ENCODE measurements at places on chromosomes 4 and X. TPM values are rescaled to one million over a fixed set of nuclear protein-coding genes. Genes with fewer than 3 reads are reported as not detected.
A peak's percentile ranks its signal among the peaks of the same experiment; 100 is the strongest.

Gene H2BW2
- not detected for total RNA-seq

Gene GPRIN3
- 10.7 TPM for total RNA-seq

Gene ALAS2
- not detected for total RNA-seq

Gene ADH1B
- total RNA-seq, result not detected

Gene NWD2
- not detected for total RNA-seq

Gene SNCA
- total RNA-seq, result 0.39 TPM

Gene RTL3
- not detected for total RNA-seq

Gene AVPR2
- not detected for total RNA-seq

Gene CLIC2
- total RNA-seq, result 0.14 TPM

GRCh38 chr4:102344954-102345794 lies at the start of gene SLC39A8:
Gene SLC39A8, minus strand, starts transcription at chr4:102345482. Its CDS starts 820 bp downstream, at chr4:102344662.
- peak; percentile 88 for DNase-seq
- H3K4me1 ChIP-seq, result peaks cover 38% of the 10 kb centered on the region
- H3K27ac ChIP-seq, result peak within 1 kb of the TSS; percentile 96
- H3K4me3 ChIP-seq, result peak within 1 kb of the TSS; percentile 83

DNA sequence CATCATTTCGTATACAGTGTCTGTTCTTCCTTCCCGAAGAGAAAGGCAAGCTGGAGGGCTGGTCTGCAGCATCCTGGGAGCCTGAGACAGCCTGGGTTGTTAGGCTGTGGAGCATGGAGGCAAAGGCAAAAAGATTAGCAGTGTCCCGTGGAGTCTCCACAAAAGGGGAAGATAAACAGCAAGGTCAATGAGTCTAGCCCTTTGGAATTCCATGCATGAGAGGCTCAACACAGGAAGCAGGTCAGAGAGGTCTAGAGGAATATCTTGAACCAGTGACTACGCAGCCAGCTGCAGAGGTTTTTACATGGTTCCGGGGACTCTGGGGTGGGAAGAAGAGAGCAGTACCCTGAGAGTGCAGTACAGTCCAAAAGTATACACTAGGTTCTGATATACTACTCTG lies 12.2 kb upstream of the MCF2 start:
- H3K4me3 ChIP-seq, result no peak overlapping the region
- H3K27ac ChIP-seq, result no peak overlapping the region
- no peak for DNase-seq
- no peaks in the 10 kb centered on the region for H3K27me3 ChIP-seq
- H3K4me1 ChIP-seq, result no peaks in the 10 kb centered on the region

- no peak overlapping the region for H3K4me3 ChIP-seq
- H3K4me1 ChIP-seq, result no peaks in the 10 kb centered on the region
- no peaks in the 10 kb centered on the region for H3K27me3 ChIP-seq
Measured at GRCh38 chr4:157880761-157881160, 292.1 kb downstream of the GASK1B start.

- H3K27me3 ChIP-seq, result no peaks in the 10 kb centered on the region
- H3K27ac ChIP-seq, result peak overlapping the region; percentile 54
- no peak overlapping the region for H3K4me3 ChIP-seq
- no peaks in the 10 kb centered on the region for H3K36me3 ChIP-seq
- no peak for DNase-seq
Measured at GRCh38 chr4:159205466-159205865, 102.6 kb downstream of the RAPGEF2 start.

DNA sequence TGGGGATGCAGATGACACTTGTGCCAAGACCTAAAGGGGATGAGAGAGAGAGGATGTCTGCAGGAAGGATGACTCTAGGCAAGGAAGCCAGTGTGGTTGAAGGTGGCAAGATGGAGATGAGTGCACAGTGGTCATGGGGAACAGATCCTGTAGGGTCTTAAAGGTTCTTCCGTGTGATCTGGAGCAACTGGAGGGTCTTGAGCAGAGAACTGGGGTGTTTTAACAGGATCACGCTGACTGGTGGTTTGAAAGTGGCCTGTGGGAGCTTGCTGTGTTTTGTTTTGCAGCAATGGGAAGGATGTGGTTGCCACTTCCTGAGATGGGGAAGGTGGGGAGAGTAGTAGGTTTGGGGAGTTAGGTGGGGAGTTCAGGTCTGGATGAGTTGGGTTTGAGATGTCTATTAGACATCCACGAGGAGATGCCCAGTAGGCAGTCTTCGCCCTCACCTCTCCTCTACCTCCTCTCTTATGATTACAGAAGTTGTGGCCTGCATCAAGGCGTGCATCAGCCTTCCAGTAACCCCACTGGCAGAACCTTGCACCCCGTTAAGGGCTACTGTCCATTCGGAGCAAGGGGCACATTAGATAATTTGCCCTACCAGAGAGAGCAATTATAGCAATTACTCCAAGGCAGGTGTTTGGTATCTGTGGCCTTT lies 1.4 kb upstream of the STBD1 start:
- peak overlapping the region; percentile 45 for H3K4me3 ChIP-seq
- peaks cover 36% of the 10 kb centered on the region for H3K27me3 ChIP-seq
- H3K27ac ChIP-seq, result no peak overlapping the region
- H3K36me3 ChIP-seq, result no peaks in the 10 kb centered on the region
- peaks cover 44% of the 10 kb centered on the region for H3K4me1 ChIP-seq
- DNase-seq, result no peak

GRCh38 chr4:118335774-118336173 lies 17.0 kb downstream of the PRSS12 start:
- no peak overlapping the region for H3K4me3 ChIP-seq
- no peak for DNase-seq
- H3K4me1 ChIP-seq, result no peaks in the 10 kb centered on the region
- no peaks in the 10 kb centered on the region for H3K36me3 ChIP-seq

- H3K4me3 ChIP-seq, result no peak overlapping the region
- DNase-seq, result no peak
- H3K27me3 ChIP-seq, result peaks cover 3% of the 10 kb centered on the region
- no peaks in the 10 kb centered on the region for H3K36me3 ChIP-seq
- no peaks in the 10 kb centered on the region for H3K4me1 ChIP-seq
Measured at GRCh38 chrX:50827996-50828395, 14.0 kb upstream of the SHROOM4 start.

- H3K4me3 ChIP-seq, result no peak overlapping the region
- no peak for DNase-seq
- H3K4me1 ChIP-seq, result no peaks in the 10 kb centered on the region
- no peaks in the 10 kb centered on the region for H3K36me3 ChIP-seq
- no peaks in the 10 kb centered on the region for H3K27me3 ChIP-seq
Measured at GRCh38 chrX:27276751-27277150, 186.4 kb downstream of the PPP4R3C start.

- no peak overlapping the region for H3K27ac ChIP-seq
- DNase-seq, result no peak
- H3K4me3 ChIP-seq, result no peak overlapping the region
- no peaks in the 10 kb centered on the region for H3K36me3 ChIP-seq
- H3K4me1 ChIP-seq, result no peaks in the 10 kb centered on the region
- H3K27me3 ChIP-seq, result no peaks in the 10 kb centered on the region
Measured at GRCh38 chr4:78155616-78156105, 98.5 kb downstream of the FRAS1 start.

DNA sequence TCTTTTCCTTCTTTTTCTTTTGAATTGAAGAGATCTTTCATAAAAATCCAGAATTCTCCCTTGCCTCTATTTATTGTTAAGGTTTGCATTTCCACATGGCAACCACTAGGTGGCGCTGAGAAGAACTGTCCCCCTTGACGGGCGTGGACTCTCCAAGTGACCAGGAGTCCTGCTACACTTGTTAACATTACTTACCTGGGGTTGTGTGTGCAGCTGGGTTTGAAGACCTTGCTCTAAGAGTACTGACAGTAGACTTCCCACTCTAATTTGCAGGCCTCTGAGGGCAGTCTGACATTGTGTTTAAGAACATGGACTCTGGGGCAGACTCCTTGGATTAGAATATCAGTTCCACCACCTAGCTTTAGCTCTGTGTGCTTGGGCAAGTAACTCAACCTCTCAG lies 52.8 kb downstream of the GPRIN3 start:
- peak overlapping the region; percentile 39 for H3K27ac ChIP-seq
- no peak overlapping the region for H3K4me3 ChIP-seq
- peak; percentile 16 for DNase-seq
- H3K27me3 ChIP-seq, result no peaks in the 10 kb centered on the region
- peaks cover 33% of the 10 kb centered on the region for H3K36me3 ChIP-seq
